ENCODE measurements at places on chromosomes 6 and 20. TPM values are rescaled to one million over a fixed set of nuclear protein-coding genes. Genes with fewer than 3 reads are reported as not detected.

Gene PRKN
- 5.1 TPM for total RNA-seq

Gene FRK
- 1.1 TPM for total RNA-seq

DNA sequence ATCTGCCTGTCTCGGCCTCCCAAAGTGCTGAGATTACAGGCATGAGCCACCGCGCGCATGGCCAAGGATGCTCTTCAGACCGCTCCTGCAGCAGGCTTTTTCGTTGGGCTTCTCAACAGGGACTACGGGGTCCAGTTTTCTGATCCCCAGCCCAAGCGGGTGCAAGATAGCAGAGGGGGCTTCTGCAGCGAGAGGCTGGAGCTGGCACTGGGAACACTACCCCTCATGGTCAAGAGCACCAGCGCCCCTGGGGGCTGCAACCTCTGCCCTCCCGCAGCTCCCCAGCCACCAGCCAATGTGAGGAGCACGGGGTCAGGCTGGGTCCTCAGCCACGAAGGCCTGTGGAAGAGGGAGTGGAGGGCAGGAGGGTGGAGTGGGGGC lies 6.0 kb downstream of the CTSZ start:
- no peak for DNase-seq

DNA sequence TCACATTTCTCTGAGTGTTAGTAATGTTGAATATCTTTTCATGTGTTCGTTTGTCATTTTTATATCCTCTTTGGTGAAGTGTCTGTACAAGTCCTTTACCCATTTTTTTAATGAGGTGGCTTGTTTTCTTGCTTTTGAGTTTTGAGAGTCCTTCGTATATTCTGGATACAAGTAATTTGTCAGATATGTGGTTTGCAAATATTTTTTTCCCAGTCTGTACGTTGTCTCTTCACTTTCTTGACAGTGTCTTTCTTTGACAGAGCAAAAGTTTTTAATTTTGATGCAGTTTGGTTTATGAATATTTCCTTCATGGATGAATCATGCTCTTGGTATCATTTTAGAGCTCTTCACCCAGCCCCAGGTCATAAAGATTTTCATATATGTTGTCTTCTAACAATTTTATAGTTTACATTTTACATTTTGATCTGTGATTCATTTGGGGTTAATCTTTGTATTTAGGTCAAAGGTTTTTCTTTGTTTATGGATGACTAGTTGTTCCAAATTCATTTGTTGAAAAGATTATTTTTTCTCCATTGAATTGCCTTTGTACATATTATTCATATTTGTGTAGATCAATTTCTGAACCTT lies 152.5 kb downstream of the MRPL14 start:
- no peak for DNase-seq

GRCh38 chr20:32466739-32467505 lies 108.8 kb downstream of the ASXL1 start:
- peak; percentile 86 for DNase-seq

Gene MYBL2
- 15.7 TPM for total RNA-seq

Gene UNC5CL
- total RNA-seq: 0.36 TPM

DNA sequence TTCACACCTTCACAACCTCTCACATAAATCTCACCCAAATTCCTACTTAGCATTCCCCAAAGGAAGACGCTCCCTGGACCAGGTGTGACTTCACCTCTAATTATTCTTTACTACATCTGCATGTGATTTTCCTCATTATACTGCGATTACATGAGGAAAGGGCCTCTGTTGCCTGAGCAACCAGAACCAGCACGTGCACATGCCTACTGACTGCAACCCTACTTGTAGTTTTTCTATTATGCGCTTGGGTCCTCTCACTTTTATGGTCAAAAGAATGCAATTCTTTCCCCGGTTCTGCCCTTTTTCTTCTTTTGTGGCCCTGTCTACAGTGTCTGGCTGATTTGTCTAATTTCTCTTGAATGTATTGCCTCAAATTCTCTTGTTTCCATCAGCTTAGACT lies 20.4 kb upstream of the ANKEF1 start:
- no peak for DNase-seq

DNA sequence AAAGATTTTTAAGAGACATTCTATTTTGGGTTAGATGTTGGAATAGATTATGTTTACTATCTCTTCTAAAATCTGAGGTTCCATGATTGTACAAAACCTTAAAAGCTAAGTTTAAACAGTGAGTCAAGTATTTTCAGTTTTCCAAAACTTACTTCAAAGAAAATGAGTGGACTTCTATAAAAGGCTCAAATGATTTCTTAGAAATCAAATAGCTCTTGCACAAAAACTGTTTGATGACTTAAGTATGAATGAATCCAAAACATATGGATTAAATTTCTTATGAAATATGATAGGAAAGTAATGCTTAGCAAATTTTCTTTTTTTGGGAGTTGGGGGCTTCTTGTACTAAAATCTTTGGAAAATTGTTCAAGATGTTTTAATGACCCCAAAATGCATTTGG lies 837.3 kb upstream of the SLC35B3 start:
- no peak for DNase-seq

- DNase-seq: no peak
Observed at GRCh38 chr20:62323980-62324906, 21.4 kb downstream of the ADRM1 start.

- no peak for DNase-seq
Observed at GRCh38 chr6:109345986-109346385, 36.3 kb downstream of the CD164 start.

Gene THBD
- total RNA-seq: 38.2 TPM

Gene COL21A1
- total RNA-seq: 173 TPM

Gene LGSN
- not detected for total RNA-seq

Gene LIN28B
- not detected for total RNA-seq

DNA sequence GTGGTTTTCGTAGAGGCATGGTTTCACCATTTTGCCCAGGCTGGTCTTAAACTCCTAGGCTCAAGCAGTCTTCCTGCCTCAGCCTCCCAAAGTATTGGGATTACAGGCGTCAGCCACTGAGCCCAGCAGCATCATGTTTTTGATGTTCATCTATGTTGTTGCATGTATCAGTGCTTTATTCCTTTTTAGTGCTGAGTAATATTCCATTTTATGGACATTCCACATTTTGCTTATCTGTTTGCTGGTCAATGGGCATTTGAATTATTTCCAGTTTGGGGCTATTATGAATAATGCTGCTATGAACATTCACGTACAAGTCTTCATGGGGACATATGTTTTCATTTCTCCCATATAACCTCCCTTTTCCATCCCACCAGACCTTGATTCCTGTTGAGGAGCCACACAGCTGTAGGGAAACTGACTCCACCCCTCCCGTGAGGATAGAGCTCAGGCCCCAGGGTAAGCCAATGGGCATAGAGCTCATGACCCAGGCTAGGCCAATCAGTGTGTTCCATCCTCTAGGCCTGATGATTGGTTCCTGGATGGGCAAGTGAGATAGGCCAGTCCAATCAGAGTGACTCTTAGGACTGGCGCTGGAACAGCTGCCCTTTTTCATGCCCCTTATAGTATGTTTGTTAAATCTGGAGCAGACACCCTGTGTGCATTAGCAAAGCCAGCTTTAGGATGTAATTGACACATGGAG lies 49.5 kb downstream of the DLGAP4 start:
- DNase-seq: no peak

- DNase-seq: no peak
Observed at GRCh38 chr6:109738255-109738654, 47.2 kb downstream of the FIG4 start.

Gene DYNLT1
- total RNA-seq: 153 TPM

Gene TMEM244
- not detected for total RNA-seq

- no peak for DNase-seq
Observed at GRCh38 chr6:106145741-106146227, 59.6 kb downstream of the PRDM1 start.

DNA sequence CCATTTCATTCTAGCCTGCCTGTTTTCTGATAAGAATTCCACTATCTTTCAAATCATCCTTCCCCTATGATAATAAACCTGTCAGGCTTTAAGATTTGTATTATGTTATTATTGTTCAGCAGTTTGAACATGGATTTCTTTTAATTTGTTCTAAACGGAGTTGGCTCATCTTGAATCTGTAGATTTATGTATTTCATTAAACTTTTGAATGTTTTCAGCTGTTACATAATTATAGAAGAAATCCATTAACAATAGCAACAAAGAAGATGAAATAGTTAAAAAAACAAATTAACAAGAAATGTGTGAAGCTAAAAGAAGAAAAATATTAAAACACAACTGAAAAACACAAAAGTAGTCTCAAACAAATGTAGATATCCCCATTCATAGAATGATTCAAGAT lies 223.7 kb upstream of the RUNX2 start:
- DNase-seq: no peak

GRCh38 chr6:89689732-89690131 lies 51.2 kb upstream of the LYRM2 start:
- no peak for DNase-seq

Gene BMP7
- total RNA-seq: not detected

DNA sequence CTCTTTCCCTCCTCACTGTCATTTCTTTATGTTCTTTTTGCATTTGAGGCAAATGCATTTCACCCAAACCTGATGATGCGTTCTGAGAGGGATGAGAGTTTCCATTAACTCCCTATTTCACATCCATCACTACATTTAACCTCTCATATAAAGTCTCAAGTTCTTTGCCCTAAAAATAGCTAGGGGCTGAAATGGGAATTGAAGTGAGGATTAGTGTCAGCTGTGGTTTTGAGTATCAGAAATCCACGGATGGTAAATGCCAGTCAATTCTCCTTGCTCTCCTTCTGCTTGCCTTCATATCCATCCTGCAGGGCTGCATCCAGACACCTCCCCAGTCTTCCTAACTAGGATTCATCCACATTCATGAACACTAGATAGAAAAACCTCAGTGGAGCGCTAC lies 10.0 kb upstream of the DTNBP1 start:
- DNase-seq: no peak

DNA sequence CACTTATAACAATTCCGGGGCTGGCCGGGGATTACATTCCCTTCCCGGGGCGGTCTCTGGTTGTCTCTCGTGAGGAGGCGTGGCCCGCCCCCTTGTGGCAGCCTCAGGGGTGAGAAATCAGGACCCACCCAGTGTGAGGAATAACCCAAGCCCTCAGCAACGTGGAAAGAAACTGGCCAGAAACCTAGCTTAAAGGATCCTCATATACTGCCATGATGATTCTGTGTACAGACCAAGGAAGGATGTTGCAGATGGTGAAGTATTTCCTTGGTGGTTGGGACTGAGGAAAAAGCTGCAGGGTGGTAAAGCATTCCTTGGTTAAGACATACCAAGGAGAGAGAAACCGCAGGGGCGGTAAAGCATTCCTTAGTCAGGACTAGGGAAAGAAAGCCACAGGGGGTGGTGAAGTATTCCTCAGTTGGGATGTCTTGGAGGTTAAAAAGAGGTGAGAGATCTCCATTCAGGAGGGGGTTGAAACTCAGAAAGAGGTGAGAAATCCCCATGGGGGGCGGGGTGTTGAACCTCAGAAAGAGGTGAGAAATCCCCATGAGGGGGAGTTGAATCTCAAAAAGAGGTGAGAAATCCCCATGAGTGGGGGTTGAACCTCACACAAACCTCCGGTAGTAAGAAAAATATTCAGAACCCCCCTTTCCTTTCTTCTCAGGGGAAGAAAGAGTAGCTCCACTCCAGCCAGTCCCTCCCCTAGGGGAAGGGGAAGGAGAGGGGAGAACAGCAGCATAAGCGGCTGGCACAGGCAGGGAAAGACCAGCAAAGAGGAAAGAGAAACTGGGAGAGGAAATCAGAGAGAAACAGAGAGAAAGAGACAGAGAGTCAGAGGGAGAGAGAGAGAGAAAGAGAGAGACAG lies 238.1 kb downstream of the RNGTT start:
- DNase-seq: peak; percentile 67

- DNase-seq: no peak
Observed at GRCh38 chr6:159462431-159462830, 230.6 kb downstream of the SOD2 start.

GRCh38 chr6:85404564-85405174 lies 45.2 kb upstream of the NT5E start:
- DNase-seq: no peak

Gene SLC44A4
- total RNA-seq: not detected

Gene KHDC1L
- not detected for total RNA-seq

Gene NRSN1
- total RNA-seq: not detected

DNA sequence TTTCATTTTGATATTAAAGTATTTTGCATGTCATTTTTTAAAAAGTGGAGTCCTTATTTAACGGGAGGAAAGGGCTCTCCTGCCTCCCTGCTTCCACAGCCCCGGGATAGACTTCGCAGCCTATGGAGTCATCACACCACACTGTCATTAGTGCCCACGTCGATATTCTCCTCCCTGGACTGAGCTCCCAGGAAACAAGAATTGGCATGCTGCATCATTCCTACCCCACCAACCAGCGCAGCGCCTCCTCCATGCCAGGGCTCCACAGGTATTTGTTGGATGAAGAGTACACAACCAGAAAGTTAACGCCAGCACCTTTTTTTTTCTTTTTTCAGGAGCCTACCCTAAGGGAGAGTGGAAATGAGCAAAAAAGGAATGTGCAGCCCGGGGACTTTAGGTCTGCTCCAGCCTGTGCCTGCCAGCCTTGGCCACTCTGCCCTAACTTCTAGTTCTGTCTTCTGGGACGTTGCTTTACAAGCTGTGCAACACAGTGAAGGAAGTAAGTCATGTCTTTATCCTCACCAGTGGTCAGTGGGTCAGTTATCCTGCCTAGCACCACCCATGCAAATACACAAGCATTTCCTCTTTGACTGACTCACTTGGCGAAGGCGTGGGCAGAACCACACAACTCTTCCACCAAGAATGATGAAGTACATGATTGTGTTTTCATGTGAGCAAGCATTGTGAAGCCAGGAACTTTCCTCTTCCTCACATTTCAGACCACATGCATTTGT lies 180.7 kb upstream of the UST start:
- DNase-seq: no peak

GRCh38 chr6:166754218-166755030 lies 127.4 kb upstream of the RPS6KA2 start:
- DNase-seq: no peak
